A549 treated with Mapracorat at 1 μM for 4 hours (cell line): ENCODE measurements at places on chromosomes 11 and 22. TPM values are rescaled to one million over a fixed set of nuclear protein-coding genes. Genes with fewer than 3 reads are reported as not detected.

The LRP4 gene
- 6.4 to 8.0 TPM (median 7.3 TPM) in 5 replicates for total RNA-seq

The CADM1 gene
- 19.8 to 23.7 TPM (median 22.2 TPM) in 5 replicates for total RNA-seq

The TRPM5 gene
- total RNA-seq, result not detected in 5 replicates

The DMC1 gene
- 1.9 to 6.7 TPM (median 2.9 TPM) in 5 replicates for total RNA-seq

The KCNQ1 gene
- 0.23 to 0.89 TPM (median 0.63 TPM) in 5 replicates for total RNA-seq

The CECR2 gene
- total RNA-seq, result 0.06 to 0.14 TPM (median 0.10 TPM) in 5 replicates

The SLC5A12 gene
- not detected in 5 replicates for total RNA-seq

The CASP5 gene
- not detected in 5 replicates for total RNA-seq

The MGAT3 gene
- 0.43 to 0.84 TPM (median 0.71 TPM) in 5 replicates for total RNA-seq

The FERMT3 gene
- total RNA-seq, result 0.52 to 2.3 TPM (median 1.5 TPM) in 5 replicates

The GALNT18 gene
- 23.6 to 32.1 TPM (median 26.3 TPM) in 5 replicates for total RNA-seq

The CRYBB2 gene
- total RNA-seq, result not detected in 5 replicates
